ENCODE measurements at places on chromosomes 5 and 9. TPM values are rescaled to one million over a fixed set of nuclear protein-coding genes. Genes with fewer than 3 reads are reported as not detected.

The AMBP gene
- not detected for total RNA-seq

The MUSK gene
- 3.5 TPM for total RNA-seq

The GNAQ gene
- total RNA-seq, result 70.1 TPM

The ANKRD34B gene
- not detected for total RNA-seq

The INIP gene
- total RNA-seq, result 10.9 TPM

The TRIM36 gene
- total RNA-seq, result 5.7 TPM

The TNIP1 gene
- total RNA-seq, result 91.4 TPM

The OR13F1 gene
- total RNA-seq, result not detected

The PRDM12 gene
- total RNA-seq, result not detected

The PPIC gene
- 14.2 TPM for total RNA-seq

The PAPPA gene
- 3.8 TPM for total RNA-seq

The IL7R gene
- total RNA-seq, result 4.0 TPM

The RLN2 gene
- total RNA-seq, result not detected

The SLC34A3 gene
- not detected for total RNA-seq

The SLC34A1 gene
- total RNA-seq, result not detected

The SPINK6 gene
- total RNA-seq, result not detected

The SPATA31D4 gene
- total RNA-seq, result not detected

The EPB41L4A gene
- 20.3 TPM for total RNA-seq

The TEX48 gene
- total RNA-seq, result not detected

The ARHGEF28 gene
- total RNA-seq, result 16.4 TPM

The TRAF1 gene
- 4.0 TPM for total RNA-seq

The FOXD4L5 gene
- total RNA-seq, result not detected

The CD74 gene
- total RNA-seq, result 270 TPM

The PDLIM4 gene
- 132 TPM for total RNA-seq

The IFNA21 gene
- not detected for total RNA-seq

The WNK2 gene
- total RNA-seq, result 18.6 TPM

The SLCO6A1 gene
- not detected for total RNA-seq

The C9orf72 gene
- 17.0 TPM for total RNA-seq

The EDIL3 gene
- 10.4 TPM for total RNA-seq

The ENTREP1 gene
- 20.7 TPM for total RNA-seq

The ADGRD2 gene
- not detected for total RNA-seq

The FBXW11 gene
- 65.6 TPM for total RNA-seq
